ENCODE measurements at places on chromosomes 5 and 9.

DNA sequence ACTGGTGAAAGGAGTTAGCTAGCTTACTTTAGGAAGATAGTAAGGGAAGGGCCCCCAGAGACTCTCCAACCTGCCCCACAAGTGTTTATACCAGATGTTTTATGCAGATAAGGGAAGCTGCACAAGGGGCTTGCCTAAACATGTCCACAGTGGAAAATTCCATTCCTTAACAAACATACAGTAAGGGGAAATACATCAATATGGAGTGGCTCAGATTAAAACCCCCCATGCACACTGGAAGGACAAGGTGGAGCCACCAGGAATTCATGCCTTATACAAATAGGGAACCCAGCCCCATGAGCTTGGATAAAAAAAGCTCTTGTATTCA lies 106.3 kb upstream of the GPBP1 start:
- no peak for DNase-seq

GRCh38 chr5:101455851-101456250 lies 552.8 kb upstream of the ST8SIA4 start:
- DNase-seq: no peak

- DNase-seq: peak; percentile 92
Measured at GRCh38 chr5:107365320-107366109, 305.2 kb downstream of the EFNA5 start.

GRCh38 chr5:10301842-10302610 lies 5.7 kb downstream of the CMBL start:
- DNase-seq: no peak

DNA sequence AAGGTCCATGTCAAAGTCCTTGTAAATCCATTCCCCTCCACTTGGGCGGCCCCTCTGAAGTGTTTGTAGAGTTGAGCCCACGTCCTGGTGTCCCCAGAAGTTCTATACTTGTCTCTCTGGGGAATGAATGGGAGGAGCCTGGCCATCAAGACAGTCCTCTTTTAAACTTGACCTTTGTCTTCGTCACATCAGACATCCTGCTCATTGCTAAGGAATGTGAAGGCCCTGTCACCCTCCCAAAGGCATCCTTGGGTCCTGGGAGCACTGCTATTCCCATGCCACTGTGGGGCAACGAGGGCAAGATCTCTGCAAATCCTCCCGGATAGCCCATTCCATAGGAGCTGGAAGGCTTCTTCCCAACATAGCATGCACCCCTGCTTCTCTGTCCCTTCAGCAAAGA lies 235.5 kb downstream of the SLIT3 start:
- no peak for DNase-seq

DNA sequence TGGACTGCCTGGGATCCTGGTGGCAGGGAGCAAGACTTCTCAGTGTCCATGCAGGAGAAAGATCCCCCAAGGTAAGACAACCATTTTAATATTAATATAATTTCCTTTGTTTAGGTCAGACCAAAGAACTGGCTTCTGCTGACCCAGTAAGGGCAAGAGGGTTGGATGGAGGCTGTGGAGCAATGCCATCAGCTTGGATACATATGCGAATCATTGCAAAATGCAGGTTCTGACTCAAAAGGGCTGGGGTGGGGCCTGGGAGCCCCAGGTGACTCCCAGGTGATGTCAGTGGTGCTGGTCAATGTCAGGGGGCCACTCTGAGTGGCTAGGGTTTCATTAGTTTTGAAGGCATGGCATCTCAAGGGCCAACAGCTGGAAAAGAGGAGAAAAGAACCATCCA lies 88.9 kb upstream of the PANK3 start:
- DNase-seq: no peak

DNA sequence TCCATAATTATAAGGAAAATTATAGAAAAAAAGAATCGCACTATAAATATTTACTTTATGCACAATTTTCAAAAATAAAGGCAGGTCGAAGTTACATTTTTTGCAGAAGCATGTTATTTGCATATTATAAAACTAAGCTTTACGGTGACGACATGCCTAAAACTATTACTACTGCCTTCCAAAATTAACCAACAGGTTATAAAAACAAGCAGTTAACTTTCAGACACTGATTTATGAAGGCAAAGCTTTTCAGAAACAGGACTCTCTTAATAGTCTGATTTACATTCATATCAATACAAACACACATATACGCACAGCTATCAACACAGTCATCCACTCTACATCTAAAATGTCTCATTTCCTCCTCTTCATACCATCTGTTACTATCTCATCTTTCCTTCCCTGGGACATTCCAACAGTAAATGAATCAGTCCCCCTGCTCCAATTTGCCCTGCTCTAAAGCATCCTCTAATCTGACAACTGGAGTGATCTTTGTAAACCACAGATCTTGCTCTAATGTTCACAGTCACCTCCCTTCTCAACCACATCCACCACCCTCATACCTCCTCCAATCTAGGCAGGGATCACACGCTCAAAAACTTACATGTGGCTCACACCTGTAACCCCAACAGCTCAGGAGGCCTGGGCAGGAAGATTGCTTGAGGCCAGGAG lies 21.6 kb downstream of the FBXW11 start:
- no peak for DNase-seq

DNA sequence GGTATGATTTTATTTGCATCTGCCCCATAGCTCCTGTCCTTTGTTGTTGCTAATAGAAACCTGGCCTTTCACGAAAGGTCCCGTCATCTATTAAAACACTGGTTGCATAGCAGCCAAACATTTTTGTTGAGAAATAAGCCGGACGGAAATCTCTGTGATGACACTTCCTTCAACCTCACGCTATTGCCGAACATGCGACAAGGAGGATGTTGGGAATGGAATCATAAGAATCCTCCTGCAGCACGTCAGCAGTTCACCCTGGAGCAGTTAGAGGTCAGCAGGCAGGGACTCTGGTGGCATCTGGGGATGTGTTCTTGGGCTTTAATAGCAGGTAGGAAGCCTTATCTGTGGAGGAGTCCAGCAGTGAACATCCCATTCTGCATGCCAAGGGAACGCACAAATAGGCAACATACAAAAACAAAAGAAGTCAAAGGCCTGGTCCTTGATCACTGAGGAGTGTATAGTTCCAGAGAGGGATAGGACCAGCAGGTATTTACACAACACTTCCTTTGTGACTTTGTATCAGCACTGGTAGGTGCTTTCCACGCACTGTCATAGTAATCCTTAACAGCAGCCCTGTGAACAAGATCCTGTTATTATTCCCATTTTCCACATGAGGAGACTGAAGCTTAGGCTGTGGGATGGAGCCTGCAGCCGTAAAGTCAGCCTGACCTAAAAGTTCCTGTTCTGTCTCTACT lies 33.4 kb downstream of the ARHGAP26 start:
- DNase-seq: peak; percentile 91

DNA sequence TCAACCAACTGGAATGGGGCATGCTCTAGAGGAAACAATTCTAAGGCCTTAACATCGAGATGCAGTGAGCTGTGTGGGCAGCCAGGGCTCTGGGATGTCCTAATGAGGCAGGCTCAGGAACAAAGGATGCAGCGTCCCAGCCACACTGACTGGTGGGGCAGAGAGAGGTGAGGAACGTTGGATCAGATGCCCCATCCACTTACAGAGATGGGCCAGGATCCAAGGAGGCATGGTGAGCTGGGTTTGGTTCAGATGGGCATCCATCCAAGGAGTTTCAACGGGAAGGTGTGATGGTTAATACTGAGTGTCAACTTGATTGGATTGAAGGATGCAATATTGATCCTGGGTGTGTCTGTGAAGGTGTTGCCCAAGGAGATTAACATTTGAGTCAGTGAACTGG lies 15.5 kb upstream of the MARCHF6 start:
- no peak for DNase-seq

DNA sequence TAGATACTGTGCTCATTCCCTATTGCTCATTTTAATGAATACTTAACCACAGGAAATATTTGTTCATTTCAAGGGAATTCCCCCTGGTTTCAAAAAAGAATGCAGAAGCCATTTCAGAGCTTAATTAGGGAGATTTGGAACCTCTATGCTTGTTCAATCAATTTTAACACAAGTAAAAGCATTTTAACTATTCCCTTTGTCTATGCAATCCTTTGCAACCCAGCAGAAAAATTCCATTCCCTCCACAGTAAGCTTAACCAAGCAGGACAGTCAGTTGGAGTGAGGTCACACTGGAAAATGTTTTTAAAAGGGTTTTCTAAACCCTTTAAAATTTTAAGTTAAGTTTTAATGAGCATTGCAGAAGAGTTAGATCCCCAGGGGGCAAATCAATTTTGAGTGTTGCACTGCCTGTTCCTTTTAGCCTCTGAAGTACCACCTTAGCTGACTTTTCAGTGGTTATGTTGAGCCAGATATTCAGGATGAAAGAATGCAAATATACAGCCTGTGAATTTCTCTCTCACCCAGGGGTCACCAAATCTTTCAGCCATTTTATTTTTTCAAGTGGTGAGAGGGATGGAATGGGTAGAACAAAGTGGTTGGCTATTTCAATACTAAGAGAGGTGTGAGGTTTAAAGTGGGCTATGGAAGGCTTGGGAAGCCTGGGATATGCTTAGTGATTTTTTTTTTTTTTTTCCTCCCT lies 356.2 kb upstream of the NUDT12 start:
- no peak for DNase-seq

DNA sequence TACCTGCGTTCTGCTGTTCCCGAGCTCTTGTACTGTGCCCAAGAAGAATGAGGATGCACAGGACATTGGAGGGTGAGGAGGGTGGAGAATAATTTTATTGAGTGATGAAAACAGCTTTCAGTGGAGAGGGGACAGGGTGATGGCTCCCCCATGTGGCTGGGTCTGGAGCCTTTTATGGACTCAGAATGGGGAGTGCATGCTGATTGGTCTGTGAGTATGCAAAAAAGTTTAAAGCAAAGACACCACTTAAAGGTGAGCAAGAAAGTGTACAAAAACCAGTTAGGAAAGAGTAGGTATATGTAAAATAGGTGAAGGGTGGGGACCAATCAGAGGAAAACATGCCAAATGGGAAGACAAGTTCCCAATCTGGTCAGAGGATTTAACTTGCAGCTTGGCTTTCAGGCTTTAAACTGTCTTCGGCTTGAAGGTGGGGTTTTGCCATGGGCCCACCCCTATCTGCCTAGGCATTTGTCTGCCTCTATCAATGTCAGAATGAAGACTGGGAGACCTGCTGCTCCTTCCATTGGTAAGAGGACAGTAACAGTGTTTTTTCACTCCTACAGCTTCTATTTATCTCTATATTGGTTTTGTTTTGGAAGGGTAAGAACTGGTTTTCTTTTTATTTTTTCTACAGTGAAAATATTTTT lies 118.0 kb upstream of the RAI14 start:
- peak; percentile 57 for DNase-seq

GRCh38 chr9:16134351-16134750 lies 581.5 kb downstream of the CCDC171 start:
- no peak for DNase-seq

- DNase-seq: peak; percentile 97
Measured at GRCh38 chr9:134135343-134136117, at the start of gene WDR5. Gene WDR5 (plus strand): TSS chr9:134136082. CDS start chr9:134139878, 3,796 bp downstream.

- no peak for DNase-seq
Measured at GRCh38 chr5:113024076-113024697, 47.6 kb downstream of the DCP2 start.

DNA sequence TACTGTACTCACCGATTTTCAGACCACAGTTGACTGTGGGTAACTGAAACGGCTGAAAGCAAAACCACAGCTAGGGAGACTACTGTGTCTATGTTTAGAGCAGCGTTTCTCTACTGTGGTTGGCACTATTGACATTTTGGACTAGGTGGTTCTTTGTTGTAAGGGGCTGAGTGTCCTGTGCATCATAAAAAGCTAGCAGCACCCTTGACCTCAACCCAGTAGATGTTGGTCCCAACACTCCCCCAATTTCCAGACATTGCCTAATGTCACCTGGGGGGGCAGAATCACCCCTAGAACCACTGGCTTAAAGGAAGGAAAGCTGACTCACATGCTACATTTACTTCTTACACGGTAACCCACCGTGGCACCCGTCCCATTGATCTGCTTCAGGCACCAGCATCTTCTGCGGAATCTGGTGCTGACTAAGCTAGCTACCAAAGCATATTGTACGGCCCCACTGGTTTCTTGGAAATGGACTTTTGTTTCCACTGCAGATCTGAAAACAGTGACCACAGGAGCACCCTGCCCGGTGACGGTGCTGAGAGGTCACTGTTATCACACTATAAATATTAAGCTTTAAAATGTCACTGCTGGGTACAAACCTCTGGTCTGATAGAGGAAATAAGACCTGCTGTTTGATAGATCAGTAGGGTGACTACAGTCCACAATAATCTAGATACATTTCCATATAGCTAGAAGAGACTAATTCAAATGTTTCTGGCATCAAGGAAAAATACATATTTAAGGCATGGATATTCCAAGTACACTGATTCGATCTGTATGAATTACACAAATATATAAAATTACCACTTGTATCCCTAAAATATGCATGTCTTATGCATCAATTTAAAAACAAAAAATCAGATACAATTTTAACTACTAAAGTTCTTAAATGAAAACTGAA lies 151.4 kb downstream of the HSD17B3 start:
- no peak for DNase-seq

DNA sequence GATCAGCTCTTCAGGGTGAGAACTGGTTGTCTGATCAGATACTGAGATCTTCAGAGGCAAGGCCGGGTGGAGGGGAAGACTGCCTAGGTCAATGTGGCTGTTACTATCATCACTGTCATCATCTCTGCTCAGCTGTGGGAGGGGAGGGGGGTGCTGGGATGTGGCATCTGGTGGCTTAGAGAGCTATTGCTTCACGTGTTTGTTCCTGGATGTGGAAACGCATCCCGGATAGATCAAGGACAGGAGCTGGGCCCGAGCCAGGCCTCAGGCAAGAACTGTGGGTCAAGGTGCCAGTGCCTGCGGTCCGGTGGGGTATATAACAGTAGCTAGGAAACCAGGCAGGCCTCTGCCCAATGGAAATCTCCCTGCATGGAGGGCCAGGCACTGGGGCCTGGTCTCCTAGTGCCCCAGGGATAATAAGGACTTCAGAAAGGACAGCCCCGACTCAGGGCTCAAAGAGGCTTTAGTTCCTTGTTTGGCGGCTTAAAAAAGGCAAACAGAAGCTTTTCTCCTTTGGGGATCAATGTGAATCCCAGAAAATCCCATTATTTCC lies 30.3 kb upstream of the TIFAB start:
- peak; percentile 41 for DNase-seq

- DNase-seq: no peak
Measured at GRCh38 chr9:89518466-89519365, 20.8 kb upstream of the SEMA4D start.

DNA sequence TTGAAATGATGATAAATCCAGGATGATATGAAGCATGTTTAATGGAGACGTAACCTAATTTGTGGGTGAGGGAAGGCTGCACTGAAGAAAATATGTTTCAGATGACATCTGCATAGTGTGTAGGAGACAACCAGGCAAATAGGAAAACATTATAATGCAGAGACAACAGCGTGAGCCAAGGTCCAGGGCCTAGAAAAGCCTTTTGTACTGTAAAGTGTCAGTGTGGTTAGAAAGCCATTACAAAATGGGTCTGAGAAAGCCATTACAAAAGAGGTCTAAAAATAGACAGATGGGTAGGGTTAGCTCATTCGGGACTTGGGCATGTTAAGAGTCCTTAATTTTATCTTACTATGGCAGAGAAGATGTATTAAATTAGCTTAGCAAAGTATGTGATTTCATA lies 14.9 kb upstream of the GABRG2 start:
- DNase-seq: no peak

Measured in suppressor macrophage treated with lipopolysaccharide for 4 hours (primary cell).